ENCODE measurements at places on chromosomes 3 and 15.

DNA sequence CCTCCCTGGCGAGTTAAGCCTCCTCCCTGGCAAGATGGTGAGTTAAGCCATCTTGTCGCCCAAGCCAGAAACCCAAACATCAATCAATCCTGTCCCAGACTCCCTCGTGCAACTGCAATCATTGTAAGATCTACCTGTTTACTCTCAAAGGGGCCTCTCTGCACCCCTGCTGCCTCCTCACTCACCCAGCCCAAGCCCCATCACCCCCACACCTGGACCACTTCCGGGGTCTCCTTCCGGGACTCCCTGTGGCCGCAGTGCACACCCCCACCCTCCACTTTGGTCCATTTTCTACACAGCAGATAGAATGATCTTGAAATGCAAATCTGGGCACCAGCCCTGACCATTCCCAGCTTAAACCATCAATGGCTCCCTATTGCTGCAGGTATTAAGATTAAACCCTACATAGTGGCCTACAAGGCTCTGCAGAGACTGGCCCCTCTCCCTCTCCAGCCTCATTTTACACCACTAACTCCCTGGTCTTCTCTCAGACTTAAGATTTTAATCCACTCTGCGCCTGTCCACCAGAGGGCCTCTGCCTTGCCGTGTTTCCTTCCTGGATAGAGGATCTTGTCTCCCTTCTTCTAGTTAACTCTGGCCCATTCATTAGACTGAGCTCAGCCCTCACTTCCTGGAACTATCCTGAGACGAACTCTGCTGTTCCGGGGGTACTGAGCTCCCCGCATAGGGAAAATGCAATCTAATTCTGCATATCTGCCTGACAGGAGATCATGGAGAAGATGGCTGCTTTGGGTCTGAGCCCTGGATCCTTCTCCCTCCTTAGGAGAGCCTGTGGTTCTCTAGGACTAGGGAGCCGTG lies 41.9 kb upstream of the SLC6A1 start:
- peak; percentile 59 for DNase-seq

GRCh38 chr3:128597900-128598299 lies 52.7 kb downstream of the RPN1 start:
- no peak for DNase-seq

GRCh38 chr3:112675943-112676535 lies 35.1 kb upstream of the CCDC80 start:
- DNase-seq: no peak

DNA sequence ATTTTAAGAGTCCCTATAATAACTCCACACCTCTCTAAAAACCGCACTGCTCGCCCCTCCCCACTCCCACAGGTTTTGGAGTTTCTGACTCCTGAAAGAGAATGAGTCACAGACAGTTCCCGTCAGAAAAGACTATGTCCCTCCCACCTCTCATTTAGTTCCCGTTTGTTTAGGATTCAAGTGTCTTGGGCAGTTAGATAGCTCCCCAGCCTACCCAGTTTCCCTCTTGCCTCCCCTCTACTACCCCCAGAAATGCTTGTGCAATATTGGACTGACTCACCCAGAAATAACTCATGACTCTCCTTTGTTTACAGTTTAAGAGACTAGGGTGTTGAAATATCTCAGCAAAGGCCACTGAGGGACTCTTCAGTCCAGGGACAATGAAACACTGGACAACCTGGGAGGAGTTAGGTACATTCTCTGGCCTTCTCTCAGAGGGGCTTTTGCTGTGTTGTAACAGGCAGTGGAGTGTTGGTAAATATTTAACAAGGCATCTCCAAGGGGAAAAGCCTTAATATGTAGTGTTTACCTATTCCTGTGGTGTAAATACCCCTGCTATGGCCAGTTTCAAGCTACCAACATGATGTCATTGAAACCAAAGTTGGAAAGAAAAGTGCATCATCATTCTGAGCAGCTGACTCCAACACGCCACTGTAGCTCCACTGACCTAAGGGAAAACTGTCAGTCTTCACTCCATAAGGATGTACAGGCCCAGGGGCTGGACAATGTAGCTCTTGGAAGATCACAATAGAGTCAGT lies 96.1 kb upstream of the CHD2 start:
- peak; percentile 100 for DNase-seq

DNA sequence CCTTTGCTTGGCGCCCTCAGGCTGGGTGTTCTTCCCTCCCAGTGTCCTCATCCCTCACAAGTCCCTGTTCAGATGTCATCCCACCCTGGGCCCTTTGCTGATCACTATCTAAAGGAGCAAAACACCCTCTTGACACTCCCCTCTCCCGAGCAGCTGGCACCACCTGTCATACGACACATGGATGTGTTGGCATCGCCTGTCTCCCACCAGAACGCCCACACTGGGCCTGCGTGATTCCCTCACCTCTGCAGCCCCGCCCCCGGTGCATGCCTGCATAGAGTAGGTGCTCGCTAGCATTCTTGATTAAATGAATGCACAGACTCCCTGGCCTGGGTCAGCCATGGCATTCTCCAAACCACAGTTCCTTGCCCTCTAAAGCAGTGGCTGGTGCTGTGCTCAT lies 75.8 kb downstream of the DNAJB8 start:
- DNase-seq: no peak

DNA sequence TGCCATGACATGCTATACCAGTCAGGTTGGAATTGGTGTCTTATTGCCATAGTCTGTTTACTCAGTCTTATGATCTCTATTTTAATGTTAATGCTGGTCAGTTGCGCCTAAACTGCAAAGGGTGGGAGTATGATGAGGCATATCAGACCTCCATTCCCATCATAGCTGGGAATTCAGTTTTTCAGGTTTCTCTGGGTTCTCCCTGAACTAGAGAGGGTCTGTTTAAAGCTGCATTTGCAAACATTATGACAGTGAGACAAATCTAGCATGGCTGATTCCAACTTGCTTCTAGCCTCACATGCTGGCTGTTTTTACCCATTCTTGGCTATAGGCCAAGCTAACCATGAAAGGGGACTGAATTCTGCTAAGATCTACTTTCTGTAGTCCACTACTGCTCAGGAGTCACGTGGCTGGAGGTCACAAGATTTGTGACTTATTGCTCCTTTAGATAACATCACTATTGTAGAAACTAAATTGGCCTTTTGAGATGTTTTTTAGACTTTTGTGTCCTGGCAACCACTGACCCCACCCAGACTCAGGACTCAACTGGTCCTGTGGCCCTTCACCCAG lies 96.5 kb downstream of the TGFBR2 start:
- no peak for DNase-seq

DNA sequence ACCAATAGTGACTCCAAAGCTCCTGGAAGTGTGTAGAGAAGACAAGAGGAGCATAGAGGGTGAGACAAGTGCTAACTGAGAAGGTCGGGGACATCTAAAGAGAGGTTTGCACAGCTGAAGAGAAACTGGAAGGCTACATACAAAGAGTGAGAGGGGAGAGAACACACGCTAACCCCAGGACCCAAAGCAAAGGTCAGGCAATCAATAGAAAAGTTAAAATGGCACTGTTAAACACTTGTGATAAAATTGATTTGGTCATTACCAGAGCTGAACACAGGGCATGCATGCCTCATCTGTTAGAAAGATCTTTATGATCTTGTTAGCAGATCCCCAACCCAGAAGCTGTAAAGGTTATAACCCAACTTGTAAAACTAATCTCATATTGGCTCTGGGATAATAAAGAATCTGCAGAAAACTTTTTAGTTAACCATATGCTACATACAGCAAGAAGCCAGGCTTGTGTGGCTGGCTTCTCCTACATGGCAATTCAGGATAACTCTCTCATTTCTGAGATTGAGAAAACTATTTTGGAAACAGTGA lies 212.6 kb upstream of the ICE2 start:
- no peak for DNase-seq

DNA sequence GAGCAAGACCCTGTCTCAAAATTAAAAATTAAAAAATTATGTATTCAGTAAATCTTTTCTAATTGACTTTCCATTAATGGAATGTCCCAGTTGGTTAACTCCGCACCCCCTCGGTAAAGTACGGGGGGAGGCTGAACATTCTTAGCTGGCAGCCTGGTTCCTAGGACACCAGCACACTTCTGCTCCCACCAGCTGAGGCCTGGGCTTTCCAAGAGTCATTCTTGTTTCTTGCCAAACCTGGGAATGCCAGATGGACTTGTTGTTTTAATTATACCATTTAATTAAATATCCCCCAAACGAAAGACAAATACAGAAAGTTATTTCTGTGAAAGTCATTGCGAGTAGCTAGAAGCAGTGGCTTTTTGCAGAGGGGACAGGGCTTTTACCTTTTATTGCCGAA lies 179.4 kb downstream of the VGLL4 start:
- no peak for DNase-seq

DNA sequence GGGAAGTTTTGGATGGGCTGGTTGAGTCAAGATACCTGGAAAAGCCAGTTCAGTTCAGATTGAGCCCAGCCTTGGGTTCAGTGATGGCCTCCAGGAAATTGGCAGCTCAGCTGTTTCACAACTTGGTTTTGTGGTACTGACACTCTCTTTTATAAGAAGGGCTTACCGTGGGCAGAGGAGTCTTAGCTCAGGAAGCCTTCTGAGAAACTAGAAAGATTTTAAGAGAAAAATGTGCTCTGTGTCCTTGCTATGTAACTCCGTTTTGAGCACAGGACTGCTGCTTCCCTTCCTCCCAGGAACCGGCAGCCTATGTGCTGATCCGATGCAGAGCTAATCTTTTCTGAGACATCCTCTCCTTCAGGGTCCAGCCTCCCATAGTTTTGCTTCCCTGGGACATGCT lies 46.6 kb upstream of the RASGRP1 start:
- DNase-seq: no peak
